ENCODE measurements at places on chromosomes 6 and 20.
A peak's percentile ranks its signal among the peaks of the same experiment; 100 is the strongest.

DNA sequence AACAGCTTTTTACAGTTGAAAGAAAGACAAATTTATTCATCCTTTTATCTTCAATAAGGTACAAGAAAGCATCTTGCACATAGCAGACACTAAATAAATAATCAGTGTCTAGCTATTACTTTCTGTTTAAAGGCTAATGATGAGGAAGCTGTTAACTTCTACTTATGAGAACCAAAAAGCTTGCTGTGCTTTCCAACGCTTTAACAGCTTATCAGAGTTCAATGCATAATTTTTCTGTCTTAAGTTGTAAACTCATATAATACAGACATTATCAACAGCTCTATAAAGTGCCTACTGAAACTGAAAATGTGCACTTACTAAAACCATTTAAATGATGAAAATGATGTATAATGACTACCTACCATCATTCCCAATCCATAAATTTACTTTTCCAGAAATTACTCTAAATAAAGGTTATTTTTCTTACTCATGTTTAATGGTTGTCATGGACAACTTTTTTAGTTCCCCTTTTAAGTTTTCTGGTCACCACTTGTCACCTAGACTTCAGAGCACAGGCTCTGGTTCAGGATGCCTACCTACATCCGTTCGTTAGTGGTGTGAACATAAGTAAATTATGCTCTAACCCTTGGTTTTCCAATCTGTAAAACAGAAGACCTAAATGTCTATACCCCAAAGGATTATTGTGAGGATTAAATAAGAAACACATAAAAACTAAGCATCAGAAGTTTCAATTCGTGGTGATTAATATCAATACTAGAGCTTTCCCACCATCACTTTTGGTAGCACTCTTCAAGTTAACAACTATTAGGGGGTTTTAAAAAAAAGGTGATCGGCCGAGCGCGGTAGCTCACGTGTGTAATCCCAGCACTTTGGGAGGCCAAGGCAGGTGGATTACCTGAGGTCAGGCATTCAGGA lies 8.0 kb downstream of the PNISR start:
- peak; percentile 62 for DNase-seq

- DNase-seq: no peak
Measured at GRCh38 chr20:52251136-52251700, 59.6 kb upstream of the ZFP64 start.

GRCh38 chr6:10310330-10310653 lies 104.6 kb downstream of the TFAP2A start:
- DNase-seq: no peak

- DNase-seq: no peak
Measured at GRCh38 chr20:50711113-50711825, 19.9 kb upstream of the RIPOR3 start.

DNA sequence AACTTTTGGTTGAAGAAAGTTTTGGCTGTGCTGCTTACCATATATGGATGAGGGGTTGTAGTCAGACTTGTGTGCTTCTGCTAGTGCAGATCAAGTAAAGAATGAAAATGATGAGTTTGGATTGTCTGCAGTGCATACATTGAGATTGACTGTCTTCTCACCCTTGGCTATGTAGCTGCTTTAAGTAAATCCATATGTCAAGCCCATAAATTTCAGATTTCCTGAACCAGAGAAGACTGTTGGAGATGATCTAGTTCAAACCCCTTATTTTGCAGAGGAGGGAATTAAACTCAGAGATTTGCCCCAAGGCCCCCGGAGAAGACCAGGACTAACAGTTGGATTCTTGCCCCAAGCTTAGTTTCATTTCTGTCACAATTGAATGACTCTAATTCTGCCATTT lies 67.2 kb downstream of the PKIB start:
- no peak for DNase-seq

GRCh38 chr20:57384953-57385761 lies 6.0 kb upstream of the RBM38 start:
- DNase-seq: no peak

- DNase-seq: no peak
Measured at GRCh38 chr6:6734479-6735465, 146.3 kb downstream of the LY86 start.

GRCh38 chr6:41774841-41775240 lies 4.9 kb downstream of the FRS3 start:
- no peak for DNase-seq

DNA sequence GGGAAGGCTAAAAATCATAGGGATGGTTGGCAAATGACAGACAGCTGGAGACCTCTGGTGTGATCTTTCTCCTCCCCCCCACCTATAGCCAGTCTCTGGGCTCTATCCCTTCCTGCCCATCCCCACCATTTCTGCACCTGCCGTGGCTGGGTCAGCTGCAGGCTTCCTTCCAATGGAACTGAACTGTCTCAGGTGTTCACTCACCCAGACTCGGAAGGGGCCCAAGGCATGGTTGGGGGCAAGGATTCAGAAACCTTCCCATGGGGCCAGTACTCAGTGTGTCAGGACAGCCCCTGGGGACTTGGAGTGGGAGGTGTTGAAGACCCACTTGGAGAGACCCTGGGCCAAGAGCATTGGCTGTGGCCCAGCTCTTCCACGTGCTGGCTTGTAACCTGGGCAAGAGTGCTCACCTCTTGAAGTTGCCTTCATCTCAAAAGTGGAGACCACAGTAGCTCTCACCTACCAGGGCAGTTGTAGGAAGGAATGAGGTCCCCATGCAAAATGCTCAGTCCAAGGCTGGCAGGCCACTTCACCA lies 1.7 kb upstream of the PHACTR3 start:
- no peak for DNase-seq

DNA sequence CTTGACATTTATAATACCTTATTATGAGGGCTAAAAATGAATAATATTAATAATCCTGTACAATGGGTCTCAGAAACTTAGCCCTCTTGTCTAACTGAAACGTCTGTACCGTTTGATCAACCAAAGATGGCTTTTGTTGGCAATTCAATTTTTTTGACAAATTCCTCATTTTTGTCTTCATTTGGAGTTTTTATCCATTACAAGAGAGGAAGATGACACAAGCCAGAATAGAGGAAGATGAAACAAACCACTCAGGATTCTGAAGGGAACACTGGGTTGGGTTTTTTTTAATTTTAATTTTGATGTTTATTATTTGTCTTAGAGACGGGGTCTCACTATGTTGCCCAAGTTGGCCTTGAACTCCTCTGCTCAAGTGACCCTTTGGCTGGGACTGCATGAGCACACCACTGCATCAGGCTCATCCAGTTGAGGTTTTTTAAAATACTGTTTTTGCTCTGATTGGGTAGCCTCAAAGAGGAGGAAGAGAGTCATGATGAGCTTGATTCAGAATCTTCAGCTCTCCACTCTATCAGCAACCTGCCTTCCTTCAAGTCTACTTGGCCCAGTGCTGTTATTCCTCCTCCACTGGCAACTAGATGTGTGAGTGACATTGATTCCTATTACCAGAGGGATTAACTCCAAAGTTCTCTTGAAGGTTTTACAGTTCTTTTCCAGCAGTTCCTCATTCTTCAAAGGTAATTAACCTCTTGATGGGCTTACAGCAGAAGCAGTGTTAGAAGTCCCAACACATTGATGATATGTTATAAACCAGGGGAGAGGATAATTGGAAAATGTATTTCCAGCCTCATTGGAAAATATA lies 71.3 kb downstream of the ATXN1 start:
- DNase-seq: no peak

All from hematopoietic multipotent progenitor cell (in vitro differentiated cells).